ENCODE measurements at places on chromosomes 2 and 18.
A peak's percentile ranks its signal among the peaks of the same experiment; 100 is the strongest.

DNA sequence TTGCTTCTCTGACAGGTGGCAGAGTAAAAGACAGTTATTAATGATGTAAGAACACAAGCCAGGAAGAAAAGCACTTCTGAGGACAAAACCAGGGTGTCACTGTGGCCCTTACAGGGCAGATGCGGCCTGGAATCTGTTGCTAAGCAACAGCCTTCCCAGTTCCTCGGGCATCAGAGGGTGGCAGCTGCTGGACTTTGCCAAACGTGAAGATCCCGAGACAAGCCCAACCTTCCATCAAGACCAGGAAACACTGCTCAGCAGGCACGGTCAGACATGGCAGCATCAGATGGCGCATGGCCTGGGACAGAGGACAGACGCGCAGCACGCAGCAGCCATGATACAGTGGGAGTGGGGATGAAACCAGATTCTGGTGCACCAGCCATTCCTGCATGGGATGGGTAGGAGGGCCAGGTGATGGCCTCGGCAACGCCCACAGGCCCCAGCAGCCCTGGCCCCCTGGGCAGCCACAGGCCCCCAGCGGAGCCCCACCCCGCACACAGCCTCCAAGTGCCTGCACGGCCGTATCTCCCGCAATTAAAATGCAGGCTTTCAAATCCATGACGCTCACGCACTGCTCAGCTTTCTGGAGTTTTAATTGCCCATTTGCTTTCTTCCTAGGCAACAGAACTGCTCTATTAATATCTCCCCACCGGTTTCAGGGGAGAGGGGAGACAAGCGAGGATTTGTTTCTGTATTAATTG lies 89.0 kb downstream of the EIPR1 start:
- no peak for DNase-seq

DNA sequence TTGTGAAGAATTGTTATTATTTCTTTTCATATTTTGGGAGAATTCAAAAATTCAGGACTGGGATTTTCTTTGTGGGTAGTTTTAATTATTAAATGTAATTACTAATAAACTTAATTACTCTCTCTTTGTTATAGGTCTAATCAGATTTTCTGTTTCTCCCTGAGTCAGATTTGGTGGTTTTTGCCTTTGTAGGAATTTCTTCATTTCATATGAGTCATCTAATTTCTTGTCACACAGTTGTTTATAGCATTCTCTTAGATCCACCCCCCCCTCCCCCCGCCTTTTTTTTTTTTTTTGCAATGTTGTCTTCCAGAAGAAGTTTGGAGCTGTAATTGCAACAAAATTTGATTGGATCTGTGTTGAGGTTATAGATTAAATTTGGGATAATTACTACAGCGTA lies 26.0 kb upstream of the GALR1 start:
- DNase-seq: no peak

GRCh38 chr2:203021991-203022390 lies 7.3 kb downstream of the NBEAL1 start:
- no peak for DNase-seq

DNA sequence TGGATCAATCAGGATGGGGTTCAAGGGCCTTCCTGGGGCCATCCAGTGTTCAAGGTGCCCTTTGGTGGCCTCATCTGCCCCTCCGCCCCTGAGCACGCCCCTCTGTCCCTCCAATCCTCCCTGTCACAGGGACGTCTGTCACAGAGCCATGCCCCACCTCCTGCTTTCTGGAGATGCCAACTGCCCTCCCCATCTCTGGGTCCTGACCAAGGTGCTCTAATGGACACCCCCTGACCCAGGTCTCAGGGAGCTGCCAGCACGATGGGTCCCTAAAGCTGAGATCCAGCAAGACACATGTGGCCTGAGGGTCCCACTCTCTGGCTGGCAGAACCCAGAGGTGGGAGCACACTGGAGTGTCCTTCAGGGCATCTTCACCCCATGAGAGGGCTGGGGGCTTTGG lies 2.1 kb upstream of the TEKT4 start:
- DNase-seq: no peak

DNA sequence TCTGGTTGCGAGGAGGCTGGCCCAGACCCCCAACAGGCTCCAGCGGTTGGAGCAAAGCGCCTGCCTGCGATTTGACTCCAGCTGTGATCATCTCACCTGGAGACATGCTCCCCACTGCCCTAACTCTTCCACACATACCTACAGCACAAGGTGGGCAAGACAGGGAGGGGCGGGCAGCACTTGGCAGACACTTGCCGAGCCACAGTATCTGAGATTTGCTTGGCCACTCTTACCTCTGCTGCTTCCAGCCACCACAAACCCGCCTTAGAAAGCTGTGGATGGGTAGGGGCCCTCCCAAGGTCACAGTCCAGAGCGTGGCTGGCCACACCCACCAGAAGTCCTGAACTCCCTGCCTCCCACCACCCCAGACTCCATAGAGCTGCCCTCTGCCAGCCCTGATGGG lies 8.2 kb downstream of the CYP26B1 start:
- no peak for DNase-seq

DNA sequence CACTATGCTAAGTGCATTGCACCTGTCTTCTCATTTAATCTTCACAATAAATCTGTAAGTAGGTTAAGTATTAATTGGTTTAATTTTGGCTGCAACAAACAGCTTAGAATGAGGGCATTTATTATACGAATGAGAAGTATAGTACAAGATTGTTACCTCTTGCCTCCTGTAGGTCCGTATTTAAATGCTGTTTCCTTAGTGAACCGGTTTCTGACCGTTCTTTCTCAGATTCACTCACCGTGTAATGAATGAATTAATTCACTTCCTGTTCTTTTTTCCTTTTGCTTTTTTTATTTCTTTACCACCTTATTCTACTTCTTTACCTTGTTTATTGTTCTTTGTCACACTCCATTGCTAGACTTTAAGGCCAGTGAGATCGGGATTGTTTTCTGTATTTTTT lies 153.8 kb upstream of the RASGRP3 start:
- no peak for DNase-seq

DNA sequence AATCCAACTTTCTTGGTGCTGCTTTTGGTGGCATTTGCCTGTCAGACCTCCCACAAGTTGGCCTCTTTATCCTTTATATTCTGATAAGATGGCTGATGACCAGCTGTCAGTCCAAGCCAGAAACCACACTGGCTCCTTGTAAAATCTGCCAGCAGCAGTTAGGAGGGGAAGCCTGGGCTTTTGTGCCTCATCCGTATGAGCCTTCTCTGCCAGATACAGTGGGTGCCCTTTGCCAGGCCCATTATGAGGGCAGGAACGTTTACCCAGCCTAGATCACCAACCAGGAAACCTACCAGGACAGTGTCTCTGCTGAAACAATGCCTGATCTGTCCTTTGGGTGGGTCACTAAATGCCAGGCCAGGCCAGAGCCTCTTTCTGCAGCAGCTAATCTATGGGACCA lies 202.9 kb upstream of the SP5 start:
- no peak for DNase-seq

DNA sequence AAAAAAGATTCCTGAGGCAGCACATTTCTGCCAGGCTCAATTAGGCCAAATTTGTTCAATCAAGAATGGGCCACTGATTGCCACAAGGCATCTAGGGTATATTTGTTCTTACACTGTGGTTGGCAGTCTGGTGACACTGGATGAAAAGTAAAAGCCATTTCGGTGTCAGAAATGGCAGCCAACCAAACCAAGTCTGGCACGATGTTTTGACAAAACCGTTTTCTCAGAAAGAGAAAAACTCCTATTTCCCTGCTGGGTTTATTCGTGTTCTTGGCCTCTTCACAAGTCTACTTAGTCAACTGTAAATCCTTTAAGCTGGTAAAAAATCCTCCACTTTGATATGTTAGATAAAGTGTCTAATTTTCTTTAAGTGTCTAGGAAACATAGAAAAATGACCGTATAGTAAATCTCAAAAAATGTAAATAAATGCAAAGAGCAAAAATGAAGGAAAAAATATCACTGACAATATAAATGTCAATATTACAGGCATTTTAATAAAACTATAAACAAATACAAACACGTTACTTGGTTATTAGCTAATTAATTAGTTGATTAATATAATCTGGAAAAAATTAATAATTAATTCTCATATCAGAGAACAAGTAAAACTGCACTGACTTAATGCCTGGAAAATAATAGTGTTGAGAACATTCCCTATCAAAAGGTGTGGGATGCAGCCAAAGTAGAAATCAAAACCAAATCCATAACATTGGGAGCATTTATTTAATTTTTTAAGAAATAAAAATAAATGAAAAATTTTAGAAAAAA lies 182.0 kb upstream of the ZNF804A start:
- DNase-seq: no peak

DNA sequence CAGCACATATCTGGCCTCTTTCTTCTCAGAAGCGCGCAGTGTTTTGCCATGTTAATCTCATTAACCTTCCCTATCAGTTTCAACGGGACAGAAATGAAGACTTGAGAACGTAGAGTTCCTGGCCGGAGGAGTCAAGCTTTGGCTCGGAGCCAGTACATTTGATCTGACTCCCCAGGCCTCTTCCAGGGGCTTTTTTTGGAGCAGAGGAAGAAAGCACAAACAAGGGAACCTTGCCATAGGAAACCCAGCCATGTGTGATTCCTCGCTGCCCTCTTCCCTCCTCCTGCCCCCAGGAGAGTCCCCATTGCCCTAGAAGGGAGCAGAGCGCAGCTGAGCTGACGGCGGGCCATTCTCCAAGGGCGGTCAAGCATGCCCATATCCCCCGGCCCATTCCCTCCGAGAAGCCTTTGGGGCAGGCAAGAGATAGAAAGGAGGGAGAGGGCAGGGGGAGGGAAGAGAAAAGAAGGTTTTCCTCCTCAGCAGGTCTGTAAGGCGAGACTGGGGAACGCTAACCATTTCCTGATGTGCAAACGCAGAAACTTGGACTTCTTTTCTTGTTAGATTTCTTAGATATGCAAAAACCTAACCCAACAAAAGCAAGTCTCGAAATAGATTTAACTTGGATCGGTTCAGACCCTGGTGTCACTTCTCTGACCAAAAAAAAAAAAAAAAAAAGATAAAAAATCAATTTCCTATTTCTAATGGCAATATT lies 63.7 kb upstream of the POU3F3 start:
- no peak for DNase-seq

DNA sequence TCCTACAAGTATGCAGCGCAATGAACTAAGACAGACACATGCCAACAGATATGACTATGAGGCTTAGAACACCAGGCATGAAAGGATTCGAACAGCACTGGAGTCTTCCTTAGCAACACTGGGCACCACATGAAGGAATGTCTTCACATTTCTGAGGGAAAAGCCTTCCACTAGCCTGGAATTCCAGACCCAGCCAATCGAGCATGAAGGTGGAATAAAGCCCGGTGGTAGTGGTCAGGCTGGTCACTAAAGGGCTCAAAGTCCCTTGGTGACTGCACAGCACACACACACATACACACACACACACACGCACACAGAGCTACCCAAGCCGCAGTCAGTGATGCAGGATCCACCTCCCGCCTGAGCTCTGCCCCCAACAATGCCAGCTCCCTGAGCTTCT lies 19.7 kb upstream of the SFXN5 start:
- DNase-seq: no peak

DNA sequence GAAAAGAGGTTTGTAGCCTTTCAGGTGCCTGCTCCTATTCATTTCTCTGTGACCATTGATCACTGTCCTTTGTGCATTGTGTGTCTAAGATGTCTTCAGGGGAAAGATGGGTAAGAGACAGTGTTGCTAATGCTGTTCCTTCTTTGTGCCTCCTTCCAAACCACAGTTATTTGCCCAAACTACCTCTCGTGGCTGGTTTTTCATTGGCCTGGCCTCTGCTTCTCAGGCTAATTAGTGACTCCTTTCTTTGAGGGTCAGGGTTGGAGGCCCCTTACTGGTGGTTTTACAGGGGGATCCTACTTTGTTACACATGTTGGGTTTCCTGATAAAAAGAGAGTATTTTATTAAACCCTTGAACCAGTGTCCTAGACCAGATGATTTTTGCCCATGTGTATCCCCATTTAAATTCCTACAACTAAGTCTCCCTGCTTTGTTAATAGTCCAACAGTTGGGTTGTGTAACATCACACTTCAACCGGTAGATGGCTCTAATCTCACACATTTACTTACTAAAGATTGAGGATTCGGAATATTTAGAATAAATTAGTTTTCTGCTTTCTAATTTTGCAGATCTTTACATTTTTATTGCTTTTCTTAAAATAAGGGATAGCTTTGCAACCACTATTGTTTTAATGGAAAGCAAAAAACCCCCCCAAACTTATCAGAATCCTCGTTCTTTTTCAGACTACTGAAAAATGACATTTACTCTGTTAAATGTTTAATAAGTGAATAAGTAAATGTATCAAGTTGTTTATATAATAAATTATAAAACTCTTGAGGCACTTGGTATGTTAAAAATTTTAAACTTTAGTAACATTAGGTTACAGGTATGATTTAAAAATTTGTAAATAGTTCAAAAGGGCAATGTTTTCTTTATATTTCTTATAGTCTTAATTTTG lies 2.4 kb downstream of the MARS2 start:
- peak; percentile 45 for DNase-seq

DNA sequence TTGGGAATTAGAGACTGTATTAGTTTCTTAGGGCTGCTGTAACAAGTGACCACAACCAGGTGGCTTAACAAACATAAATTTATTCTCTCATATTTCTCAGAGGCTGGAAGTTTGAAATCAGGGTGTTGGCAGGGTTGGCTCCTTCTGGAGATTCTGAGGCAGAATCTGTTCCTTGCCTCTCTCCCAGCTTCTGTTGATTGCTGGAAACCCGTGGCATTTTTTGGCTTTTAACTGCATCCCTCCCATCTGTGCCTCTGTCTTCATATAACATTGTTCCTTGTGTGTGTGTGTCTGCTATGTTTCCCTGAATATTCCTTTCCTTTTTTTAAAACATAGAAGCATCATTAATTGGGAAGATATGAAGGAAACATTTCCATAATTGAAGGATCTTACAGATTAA lies 448.1 kb upstream of the DCC start:
- DNase-seq: no peak

DNA sequence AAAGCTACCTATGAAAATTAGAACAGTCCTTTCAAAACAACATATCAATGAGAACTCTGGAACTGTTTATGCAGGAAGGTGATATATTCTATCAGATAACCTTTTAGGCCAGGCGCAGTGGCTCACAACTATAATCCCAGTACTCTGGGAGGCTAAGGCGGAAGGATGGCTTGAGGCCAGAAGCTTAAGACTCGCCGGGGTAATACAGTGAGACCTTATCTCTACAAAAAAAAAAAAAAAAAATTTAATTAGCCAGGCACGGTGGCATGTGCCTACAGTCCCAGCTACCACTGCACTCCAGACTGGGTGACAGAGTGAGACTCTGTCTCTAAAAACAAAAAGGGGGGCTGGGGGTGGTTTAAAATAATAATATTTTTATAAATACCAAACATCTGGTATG lies 77.9 kb downstream of the OSBPL1A start:
- DNase-seq: no peak

All from CD4-positive, alpha-beta T cell treated with Interleukin-4 for 4 hours (primary cell).